Hair follicle dermal papilla cell (primary cell): ENCODE measurements at places on chromosomes 3 and 15. TPM values are rescaled to one million over a fixed set of nuclear protein-coding genes. Genes with fewer than 3 reads are reported as not detected.

RPSA gene
- 967 and 1,091 TPM in 2 replicates for total RNA-seq

RAB27A gene
- 10.8 and 15.4 TPM in 2 replicates for total RNA-seq

AVEN gene
- 15.1 and 15.9 TPM in 2 replicates for total RNA-seq

LRIG1 gene
- total RNA-seq = 11.7 and 21.6 TPM in 2 replicates

EPHB1 gene
- total RNA-seq = 0.49 and 1.5 TPM in 2 replicates

CLSTN2 gene
- total RNA-seq = 1.3 and 2.8 TPM in 2 replicates

SH2D7 gene
- not detected in 2 replicates for total RNA-seq

EXD1 gene
- total RNA-seq = not detected in 2 replicates

GREM1 gene
- 1,377 and 1,454 TPM in 2 replicates for total RNA-seq

CCDC9B gene
- total RNA-seq = 31.0 and 35.0 TPM in 2 replicates

PLCH1 gene
- total RNA-seq = 0.32 TPM in 1 of 2 replicates, not detected in the other

WDR93 gene
- total RNA-seq = not detected in 2 replicates

GOLGA8M gene
- total RNA-seq = 0.16 and 0.73 TPM in 2 replicates

SYNPR gene
- not detected in 2 replicates for total RNA-seq

TMC3 gene
- not detected in 2 replicates for total RNA-seq

TRAT1 gene
- total RNA-seq = not detected in 2 replicates

SLC28A2 gene
- not detected in 2 replicates for total RNA-seq

FAM107A gene
- 0.32 and 0.85 TPM in 2 replicates for total RNA-seq

GP9 gene
- not detected in 2 replicates for total RNA-seq

RARRES1 gene
- total RNA-seq = 0.61 and 0.65 TPM in 2 replicates

NCEH1 gene
- 11.4 and 12.2 TPM in 2 replicates for total RNA-seq

OXTR gene
- total RNA-seq = 17.7 and 41.3 TPM in 2 replicates

MUC20 gene
- 0.49 and 0.65 TPM in 2 replicates for total RNA-seq

MEGF11 gene
- total RNA-seq = under 0.01 TPM in 1 of 2 replicates, not detected in the other

CLRN1 gene
- total RNA-seq = 0.32 TPM in 1 of 2 replicates, not detected in the other

SLC6A1 gene
- not detected in 2 replicates for total RNA-seq

CORO2B gene
- total RNA-seq = 4.2 and 6.7 TPM in 2 replicates

LCTL gene
- 7.8 and 9.2 TPM in 2 replicates for total RNA-seq

CFAP161 gene
- total RNA-seq = 0.12 and 0.32 TPM in 2 replicates

ZKSCAN7 gene
- 7.2 and 10.5 TPM in 2 replicates for total RNA-seq

PLD1 gene
- 32.8 and 40.7 TPM in 2 replicates for total RNA-seq

BFSP2 gene
- total RNA-seq = not detected in 2 replicates

COMMD2 gene
- 31.8 and 36.5 TPM in 2 replicates for total RNA-seq
